ENCODE measurements at places on chromosomes 13 and 19.

DNA sequence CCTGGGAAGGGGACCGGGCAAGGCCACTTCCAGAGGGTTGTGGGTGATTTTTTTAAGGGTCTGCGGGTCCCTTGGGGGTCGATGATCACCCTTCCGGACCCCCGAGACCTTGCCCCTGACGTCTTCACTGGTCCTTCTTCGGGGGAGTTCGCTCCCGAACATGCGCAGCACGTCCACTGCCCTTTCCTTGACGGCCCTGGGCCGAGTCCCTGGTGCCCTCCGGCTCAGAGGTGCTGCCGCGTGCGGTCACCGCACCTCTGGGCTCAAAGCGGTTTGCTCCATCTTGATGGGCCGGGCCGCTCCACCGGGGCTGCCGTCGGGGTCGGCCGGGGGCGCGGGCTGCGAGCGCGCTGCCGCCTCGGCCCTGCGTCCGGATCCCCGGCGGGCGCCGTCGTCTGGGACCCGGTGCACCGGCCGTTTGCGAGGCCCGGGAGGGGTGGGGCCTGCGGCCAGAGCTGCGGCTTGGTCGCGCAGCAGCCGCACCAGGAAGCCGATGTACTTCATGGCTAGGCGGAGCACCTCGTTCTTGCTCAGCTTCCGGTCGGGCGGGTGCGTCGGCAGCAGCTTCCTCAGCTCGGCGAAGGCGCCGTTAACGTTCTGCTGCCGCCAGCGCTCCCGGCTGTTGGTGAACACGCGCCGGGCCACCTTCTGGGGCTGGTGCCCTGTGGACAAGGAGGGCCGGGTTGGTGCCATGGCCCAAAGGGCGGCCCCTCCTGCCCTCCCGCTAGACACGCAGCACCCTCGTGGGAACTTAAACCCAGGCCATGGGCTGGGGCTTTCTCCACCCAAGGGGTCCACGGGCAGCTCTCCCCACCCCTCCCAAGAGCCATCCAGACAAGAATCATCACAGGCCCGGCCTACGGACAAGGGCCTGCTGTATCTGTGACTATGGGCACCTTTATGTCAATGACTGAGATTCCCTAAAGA is 3.3 kb downstream of the LYL1 start:
- DNase-seq: no peak

- no peak for DNase-seq
Observed at GRCh38 chr19:10748927-10749434, 31.1 kb downstream of the DNM2 start.

DNA sequence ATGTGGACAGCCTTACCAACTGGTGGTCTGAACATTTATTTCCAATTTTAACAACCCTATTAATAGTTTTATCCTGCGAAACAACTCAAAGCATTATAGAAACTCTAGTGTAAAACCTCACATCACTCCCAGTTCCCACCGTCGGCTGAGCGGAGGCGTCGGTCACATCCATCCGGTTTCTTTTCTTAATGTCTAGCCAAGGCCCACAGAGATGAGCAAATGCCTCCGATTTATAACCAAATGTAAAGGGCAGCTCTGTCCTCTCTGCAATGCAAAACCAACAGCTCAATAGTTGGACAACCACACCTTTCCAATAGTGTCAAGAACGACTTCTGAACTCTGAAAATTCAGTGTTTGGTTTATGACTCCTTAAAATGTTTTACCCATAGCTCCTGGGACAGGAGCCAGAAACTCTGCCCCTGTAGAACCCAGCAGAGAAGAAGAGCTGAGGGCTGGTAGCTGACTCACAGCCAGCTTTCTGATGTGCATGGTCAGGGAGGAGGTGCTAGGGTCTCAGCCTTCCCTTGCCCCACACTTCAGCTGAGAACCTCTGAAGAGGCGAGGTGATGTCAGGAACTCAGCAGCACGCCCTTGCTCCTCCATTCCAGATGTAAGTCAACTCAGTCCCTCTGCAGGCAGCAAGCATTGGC is 90.2 kb upstream of the UQCRFS1 start:
- DNase-seq: no peak

DNA sequence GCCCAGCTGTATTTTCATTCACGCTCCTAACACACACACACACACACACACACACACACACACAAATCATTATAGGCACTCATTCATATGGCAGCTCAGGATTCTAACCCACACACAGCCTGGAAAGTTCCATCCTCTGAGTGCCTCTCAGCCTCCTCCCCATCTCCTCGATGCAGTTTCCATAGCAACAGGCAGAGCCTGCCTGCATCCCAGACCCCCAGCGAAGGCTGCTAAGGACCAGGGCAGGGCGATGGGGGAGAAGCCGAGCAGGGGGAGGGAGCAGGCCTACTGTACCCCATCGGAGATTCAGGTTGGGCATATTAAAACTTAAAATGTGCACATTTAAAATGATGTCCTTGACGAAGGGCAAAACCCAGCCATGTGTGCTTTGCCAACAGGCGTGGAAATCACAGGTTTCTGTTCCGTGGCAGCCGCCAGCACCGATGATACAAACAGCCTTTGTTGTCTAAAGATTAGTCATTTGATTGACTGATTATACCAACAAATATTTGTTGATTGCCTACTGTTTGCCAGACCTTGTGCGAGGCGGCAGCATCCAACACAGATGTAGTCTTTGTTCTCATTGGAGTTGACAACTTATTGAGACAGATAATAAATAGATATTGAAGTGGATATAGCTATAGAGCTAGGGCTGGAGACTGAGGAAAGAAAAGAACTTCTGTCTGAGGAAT is 43.8 kb upstream of the USP29 start:
- no peak for DNase-seq

DNA sequence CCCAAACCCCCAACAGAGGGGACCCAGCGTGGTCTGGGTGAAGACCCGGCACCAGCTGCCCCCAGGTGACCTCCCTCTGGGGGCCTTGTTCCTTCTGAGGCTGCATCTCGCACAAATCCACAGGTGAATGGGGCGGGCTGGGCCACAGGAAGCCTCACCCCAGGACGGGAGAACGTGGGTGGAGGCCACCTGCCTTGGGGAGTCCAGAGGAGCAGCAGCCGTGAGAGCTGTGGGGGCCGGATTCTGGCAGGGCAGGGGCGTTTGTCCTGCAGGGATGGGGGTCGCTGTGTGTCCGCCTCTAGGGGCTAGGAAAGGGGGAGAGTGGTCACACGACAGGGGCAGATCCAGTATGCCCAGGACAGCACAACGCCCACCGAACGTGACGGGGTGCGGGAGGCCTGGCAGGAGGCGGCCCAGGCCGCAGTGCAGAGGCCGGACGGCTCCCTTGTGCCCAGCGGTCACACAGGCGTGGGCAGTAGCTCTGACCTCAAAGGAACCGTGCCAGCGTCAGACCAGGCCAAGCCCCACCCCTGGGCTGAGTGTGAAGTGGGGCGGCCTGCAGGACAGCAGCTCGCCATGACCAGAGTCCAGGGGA is 6.7 kb downstream of the POLR2E start:
- no peak for DNase-seq

GRCh38 chr13:113616281-113616906 is 31.8 kb downstream of the TFDP1 start:
- no peak for DNase-seq

- DNase-seq: no peak
Observed at GRCh38 chr13:67977066-67977465, 746.9 kb upstream of the PCDH9 start.

DNA sequence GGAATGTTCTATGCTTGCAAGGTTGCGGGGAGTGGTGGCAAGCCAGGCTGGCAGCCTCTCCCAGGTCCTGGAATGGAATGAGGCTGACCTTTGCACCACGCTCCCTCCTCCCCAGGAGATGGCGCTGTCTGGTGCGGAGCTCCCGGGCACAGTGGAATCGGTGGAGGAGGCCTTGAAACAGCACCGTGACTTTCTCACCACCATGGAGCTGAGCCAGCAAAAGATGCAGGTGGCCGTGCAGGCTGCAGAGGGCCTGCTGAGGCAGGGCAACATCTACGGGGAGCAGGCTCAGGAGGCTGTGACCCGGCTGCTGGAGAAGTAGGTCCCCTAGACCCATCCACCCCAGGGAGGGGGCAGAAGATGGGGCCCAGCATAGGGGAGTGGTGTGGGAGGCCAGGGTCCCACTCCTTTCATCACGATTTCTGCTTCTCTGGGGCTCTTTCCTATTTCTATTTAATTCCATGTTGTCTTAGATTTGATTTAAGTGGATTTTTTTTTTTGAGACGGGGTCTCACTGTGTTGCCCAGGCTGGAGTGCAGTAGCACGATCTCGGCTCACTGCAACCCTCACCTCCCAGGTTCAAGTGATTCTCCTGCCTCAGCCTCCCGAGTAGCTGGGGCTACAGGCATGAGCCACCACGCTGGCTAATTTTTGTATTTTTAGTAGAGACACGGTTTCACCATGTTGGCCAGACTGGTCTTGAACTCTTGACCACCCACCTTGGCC is 53.2 kb upstream of the SHKBP1 start:
- no peak for DNase-seq

DNA sequence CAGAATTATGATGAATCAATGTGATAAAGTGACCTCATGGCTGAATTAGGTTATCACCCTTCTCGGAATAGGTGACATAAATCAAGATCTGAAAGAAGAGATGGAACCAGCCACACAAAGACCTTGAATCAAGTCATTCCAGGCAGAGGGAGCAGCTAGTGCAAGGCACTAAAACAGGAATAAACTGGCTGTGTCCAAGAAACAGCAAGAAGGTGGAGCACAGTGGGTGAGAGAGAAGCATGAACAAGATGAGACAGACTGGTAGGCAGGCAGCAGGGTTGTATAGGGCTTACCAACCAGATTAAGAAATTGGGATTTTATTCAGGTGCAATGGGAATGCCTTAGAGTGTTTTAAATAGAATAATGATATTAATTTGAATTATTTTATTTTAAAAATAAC is 470.3 kb downstream of the PCDH20 start:
- DNase-seq: no peak

DNA sequence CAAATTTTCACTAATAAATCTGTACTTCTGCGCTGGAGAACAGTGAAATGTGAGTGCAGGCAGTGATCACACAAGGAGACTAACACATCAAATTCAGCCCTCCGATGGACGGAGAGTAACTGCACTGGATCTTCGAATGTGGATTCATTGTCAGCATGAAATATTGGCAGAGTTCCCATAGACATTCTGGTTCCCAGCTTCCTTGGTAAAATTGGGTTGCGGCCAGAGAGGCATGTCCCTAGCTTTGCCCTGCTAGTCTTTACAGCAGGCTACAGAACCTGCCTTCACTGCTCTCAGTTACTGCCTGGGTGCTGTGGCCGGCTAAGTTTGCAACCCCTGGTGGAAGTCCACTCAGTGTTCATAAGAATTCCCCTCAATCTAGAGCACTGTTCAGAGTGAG is 32.3 kb upstream of the UQCRFS1 start:
- DNase-seq: no peak

GRCh38 chr13:49836516-49836915 is 44.0 kb upstream of the KPNA3 start:
- no peak for DNase-seq

- DNase-seq: no peak
Observed at GRCh38 chr19:28543244-28543776, 669.6 kb downstream of the UQCRFS1 start.

DNA sequence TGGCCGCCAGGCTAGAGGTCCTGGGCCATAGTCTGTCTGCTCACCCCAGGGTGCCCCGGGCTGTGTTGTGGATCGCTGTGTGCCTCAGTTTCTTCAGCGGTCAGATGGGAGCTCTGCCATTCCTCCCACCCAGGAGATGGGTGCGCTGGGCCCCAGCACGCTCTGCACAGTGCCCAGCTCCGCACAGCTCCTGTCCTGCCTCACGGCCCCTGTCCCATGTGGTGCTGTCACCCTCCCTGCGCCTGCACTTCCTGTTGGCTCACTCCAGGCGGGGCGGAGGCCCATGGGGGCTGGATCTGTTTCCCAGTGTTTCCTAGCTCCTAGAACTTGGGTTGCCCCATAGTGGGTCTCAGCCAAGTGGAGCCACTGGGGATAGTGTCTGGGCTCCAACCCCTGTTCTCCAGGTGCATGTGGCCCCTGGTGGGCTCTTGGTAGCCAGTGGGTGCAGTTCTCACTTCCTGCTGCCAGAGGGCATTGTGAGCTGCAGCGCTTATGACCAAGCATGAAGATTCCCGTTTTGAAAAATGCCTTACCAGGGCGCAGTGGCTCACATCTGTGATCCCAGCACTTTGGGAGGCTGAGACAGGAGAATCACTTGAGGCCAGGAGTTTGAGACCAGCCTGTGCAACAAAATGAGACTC is 69.8 kb downstream of the KDM4B start:
- DNase-seq: no peak

- no peak for DNase-seq
Observed at GRCh38 chr19:33306191-33306590, 3.9 kb upstream of the CEBPA start.

- no peak for DNase-seq
Observed at GRCh38 chr19:12867120-12868099, 13.8 kb downstream of the DNASE2 start.

- DNase-seq: no peak
Observed at GRCh38 chr13:98171900-98172589, 5.0 kb downstream of the RNF113B start.

GRCh38 chr13:79749984-79750551 is 269.1 kb downstream of the NDFIP2 start:
- DNase-seq: no peak

- no peak for DNase-seq
Observed at GRCh38 chr19:27679905-27680304, 1533.0 kb downstream of the UQCRFS1 start.

- no peak for DNase-seq
Observed at GRCh38 chr13:30851697-30852096, 54.4 kb upstream of the MEDAG start.

DNA sequence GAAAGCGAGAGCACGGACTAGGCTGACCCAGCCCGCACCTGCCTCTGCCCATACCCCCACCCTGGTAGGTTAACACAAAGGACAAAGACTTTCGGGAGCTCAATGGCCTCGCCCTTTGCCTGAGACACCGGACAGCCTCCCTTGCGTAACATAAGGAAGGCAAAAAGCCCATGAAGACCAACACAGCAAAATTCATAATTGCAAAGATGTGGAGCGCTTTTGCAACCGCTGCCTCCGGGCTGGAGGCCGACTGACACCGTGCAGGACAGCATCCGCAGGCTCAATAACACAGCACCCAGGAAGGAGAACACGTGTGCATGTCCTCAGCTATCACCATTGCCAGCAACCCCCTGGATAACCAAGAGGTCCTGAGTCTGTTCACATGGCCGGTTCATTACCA is 15.4 kb downstream of the LILRA1 start:
- no peak for DNase-seq

DNA sequence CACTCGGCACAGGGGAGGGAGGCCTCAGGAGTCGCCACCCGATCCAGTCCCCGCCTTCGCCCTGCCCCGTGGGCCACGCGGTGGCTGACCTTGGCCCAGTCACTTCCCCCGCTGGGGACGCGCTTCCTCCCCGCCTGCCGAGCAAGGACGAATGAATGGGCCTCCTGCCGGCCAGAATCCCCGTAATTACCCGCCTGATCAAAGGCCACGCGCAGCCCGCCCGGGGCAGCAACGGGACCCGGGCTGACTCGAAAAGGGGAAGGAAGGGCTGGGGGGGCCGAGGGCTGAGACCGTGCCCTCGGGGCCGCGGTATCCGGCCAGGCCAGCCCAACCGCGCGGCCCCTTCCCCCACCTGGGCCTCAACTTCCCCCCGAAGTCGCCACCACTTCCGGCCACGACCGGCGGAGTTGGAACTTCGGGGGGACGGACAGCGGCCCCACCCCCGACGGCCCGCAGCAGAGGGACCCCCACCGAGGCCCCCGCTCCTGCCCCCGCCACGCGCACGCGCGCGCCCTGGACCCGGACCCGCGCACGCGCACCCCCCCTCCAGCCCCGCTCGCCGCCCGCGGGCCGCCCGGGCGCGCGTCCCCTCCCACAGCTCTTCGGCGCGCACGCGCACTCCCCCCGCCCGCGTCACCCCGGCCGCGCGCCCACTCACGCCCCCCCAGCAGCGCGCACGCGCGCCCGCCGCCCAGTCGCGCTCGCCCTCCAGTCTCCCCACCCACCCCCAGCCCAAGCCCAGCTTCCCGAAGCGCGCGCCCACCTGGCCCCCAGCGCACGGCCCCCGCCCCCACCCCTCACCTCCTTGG is 520 bp downstream of the ZNF787 start:
- DNase-seq: no peak

Data from cortex of kidney (tissue), 1 donor.